Activated naive CD4-positive, alpha-beta T cell treated with anti-CD3 and anti-CD28 coated beads for 36 hours (primary cell): ENCODE measurements at places on chromosomes 4 and X. TPM values are rescaled to one million over a fixed set of nuclear protein-coding genes. Genes with fewer than 3 reads are reported as not detected.
A peak's percentile ranks its signal among the peaks of the same experiment; 100 is the strongest.

CACNA1F gene
- 1.0 TPM for total RNA-seq

CLCN4 gene
- not detected for total RNA-seq

DNA sequence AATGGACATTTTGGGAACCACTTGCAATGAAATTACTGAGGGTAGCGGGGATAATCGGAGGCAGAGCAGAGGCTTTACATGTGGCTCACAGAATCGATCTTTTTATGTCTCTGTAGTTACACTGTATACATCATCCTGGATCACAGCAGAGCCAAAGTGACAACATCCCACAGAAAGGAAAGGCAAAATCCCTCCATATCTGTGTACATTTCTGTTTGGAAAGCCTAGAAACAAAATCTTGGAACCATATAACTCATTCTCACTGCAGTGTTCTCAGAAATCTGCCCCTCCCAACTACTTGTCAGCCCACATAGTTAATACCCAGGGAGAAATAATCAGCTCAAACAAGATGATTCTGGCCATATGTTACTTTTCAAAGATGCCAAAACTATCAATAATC is 211.6 kb downstream of the DCLK2 start:
- DNase-seq, result no peak

DNA sequence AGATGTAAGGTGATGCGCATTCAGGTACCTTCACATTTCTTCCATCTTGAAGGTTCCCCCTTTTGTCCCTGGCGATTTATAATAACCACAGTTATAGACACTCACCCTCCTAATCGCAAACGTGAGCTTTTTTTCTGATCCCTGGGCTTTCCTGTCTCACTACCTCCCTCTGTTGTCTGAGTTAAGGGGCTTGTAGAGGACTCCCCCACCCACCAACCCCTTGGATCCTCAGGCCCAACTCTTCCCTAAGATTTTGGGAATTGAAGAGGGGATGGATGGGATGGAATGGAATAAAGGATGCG is 1.4 kb downstream of the CNKSR2 start:
- peak; percentile 4 for DNase-seq

GRCh38 chr4:48268956-48269860 is at the start of gene TEC:
TSS of gene TEC (minus strand) at chr4:48269838. CDS start at chr4:48228614, 41,224 bp downstream.
- peak; percentile 41 for DNase-seq

DNA sequence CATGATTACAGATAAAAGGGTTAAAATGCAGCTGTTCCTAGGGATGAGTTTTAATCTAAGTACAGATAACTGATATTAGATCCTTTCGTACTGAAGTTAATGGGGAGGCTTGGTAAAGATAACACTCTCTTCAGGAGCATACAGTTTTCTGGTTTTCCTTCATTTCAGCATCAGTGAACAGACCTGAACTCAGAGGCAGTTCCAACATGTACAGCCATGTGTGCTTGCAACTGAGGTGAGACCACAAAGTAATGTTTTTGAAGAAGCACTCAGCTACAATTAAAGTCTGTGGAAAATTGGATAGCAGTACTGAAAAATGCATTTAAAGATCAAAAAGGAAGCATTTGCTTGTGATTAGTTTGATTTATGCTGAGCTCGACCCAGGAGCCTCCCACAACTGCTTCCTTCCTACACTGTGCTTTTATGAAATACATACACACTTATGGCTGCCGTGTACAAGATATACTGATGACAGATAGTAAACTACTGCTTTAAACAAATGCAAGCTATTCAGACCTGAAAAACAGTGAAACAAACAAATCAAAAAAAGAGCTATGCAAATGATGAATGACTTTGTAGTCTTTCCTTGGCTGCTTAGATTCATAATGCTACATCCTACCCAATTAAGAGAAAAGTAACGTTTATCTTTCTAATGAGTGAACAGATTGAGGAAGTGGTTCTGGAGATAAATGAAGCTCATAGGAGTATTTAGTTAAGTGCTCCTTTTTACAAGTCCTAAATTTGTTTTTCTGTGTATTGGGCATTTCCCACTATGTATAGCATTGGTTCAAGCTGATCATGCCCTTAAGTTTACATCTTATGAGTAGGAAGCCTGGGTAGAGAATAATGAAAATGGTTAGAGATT is 68.4 kb downstream of the PDLIM5 start:
- no peak for DNase-seq

DNA sequence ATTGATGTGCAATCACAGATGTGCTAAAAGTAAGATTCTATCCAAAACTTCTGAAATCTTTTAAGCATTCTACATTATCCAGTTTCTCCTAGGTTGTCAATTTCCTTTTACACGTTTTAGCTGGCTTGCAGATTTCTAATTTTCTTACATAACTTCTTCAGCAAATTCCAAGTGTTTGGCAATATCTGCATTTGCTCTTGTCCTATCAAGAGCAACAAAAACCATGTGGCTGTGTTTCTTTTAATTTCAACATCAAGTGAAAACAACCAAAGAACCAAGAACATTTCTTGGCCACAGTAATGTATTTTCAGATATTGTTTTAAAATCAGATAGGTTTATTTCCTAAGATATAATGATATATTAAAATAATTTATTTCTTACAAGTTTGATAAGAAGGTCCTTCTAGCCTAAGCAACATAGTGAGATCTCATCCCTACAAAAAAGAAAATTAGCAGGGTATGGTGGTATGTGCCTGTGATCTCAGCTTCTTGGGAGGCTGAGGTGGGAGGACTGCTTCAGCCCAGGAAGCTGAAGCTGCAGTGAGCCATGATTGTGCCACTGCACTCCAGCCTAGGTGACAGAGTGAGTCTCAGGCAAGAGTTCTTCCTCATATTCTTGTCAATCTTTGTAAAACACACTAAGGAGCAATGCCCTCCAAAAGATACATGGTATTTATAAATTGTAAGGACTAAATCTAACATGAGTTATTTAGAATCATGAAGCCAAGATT is 131.4 kb upstream of the NAP1L5 start:
- DNase-seq, result no peak

DNA sequence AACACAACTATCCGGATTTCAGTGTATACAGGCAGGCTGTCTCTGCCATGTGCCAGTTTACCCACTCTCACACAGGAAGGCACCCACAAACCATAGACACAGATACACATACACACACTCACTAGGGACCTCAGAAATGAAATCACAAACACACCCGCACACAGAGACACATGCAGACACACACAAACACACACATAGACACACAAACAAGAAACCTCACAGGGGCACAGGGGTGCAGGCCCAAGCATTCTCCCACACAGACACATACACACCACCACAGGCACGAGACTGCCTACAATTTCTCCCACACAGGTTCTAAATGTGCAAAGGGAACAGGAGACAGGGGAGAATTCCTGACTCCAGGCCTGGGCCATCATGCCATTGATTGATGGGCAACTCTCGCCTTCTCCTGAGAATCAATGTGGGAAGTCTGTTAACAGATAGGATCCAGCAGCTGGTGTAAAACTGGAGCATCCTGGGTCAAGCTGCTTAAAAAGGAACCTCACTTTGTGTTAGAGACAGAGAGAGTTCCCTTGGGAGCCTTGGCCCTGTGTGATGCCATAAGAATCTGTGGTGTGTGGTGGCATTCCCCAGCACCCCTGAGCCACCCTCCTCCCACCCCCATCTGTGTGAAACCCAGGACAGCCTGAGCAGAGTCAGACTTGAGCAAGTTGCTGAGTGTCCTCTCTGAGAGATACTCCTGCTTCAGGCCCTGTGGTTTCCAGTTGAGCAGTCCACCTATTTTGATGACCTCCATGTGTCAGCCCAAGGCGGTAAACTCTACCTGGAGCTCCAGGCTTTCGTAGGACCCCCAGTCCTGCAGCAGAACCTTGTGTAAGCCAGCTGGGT is 33.9 kb downstream of the NBDY start:
- peak; percentile 10 for DNase-seq

DNA sequence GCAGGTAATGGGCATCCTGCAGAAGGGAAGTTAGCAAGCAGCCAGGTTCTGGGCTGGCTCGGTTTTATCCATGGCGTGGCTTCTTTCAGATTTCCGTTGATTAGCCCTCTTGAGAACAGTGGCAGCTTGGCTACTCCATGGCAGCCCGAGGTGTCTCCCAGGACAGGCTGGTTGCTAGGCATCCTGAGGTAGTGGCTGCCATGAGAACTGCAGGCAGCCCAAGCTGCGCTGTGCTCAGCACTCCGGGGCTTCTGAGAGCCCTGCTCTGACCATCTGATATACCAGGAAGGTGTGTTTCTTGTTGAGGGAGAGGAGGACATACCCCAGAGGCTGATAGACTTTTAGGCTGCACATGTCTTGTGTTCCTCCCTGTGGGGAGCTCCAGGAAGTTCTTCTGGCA is 253.4 kb upstream of the CASK start:
- DNase-seq, result no peak

DNA sequence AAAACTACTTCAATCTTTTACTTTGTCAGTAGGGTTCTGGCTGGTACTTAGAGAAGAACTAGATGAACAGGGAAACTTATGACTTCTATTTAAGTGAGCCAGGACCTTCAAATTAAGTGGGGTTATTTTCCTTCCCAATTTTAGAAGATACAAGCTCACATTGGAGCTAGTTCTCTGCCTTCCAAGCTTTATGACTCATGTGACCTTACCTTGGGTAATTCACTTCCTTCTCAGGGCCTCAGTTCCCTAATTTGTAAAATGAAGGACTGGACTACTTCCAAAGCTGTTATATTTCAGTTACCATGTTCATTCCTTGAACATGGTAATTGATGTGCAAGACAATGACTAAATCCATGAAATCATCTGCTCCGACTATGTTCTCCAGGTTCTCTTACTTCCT is 32.0 kb upstream of the DCX start:
- DNase-seq, result no peak

DNA sequence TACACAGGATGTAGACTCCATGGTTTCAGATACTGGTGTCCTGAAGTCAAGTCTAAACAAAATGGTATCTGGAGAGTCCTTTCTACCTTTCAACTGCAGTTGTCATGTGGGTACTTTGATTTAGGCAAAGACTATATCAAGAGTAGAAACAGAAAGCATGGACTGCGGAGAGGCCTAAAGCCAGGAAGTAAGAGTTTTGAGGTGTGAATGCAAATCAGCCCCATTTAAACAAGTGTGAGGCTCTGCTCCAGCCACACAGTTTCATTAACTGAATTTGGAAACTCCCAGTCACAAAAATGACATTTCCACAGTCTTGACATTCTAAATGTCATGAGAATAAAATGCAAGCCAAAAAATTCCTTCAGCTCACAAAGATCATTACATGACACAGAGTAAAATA is 87.2 kb upstream of the MCF2 start:
- DNase-seq, result no peak
